Ammon's horn (tissue), 1 donor: ENCODE measurements at places on chromosomes 5 and 9.

DNA sequence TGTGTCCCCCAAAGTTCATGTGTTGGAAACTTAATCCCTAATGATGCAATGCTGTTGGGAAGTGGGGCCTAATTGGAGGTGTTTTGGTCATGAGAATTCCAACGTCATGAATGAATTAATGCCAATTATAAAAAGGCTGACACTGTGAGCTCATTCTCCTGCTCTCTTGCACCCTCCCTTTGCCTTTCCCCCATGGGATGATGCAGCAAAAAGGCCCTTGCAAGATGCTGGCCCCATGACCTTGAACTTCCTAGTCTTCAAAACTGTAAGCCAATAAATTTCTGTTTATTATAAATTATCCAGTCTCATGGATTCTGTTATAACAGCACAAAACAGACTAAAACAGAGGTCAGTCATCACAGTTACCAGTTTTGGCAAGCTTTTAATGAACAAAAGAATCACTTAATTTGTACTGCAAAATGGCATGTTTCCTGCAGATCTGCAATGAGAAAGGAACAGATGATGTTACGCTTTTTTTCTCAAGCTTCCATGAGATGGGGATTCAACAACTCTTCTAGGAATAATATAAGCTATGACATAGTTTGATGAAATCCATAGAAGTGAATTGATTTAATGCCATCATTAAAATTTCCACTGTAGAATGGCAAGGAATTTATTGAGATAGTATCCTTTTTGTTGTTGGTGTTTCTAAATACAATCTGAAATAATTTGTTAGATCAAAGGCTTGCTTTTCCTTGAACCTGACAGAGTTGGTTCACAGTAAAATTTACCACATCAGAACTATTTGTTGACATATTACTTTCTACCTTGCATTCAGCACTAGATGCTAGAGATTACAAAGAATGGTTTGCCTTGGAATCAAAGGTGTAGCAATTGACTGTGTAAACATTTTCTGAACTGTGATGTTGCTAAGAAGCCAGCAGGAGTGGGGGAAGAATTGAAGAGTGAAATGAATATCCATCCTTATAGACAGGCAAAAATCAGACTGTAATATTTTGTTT lies 29.3 kb upstream of the RFK start:
- no peak for DNase-seq

DNA sequence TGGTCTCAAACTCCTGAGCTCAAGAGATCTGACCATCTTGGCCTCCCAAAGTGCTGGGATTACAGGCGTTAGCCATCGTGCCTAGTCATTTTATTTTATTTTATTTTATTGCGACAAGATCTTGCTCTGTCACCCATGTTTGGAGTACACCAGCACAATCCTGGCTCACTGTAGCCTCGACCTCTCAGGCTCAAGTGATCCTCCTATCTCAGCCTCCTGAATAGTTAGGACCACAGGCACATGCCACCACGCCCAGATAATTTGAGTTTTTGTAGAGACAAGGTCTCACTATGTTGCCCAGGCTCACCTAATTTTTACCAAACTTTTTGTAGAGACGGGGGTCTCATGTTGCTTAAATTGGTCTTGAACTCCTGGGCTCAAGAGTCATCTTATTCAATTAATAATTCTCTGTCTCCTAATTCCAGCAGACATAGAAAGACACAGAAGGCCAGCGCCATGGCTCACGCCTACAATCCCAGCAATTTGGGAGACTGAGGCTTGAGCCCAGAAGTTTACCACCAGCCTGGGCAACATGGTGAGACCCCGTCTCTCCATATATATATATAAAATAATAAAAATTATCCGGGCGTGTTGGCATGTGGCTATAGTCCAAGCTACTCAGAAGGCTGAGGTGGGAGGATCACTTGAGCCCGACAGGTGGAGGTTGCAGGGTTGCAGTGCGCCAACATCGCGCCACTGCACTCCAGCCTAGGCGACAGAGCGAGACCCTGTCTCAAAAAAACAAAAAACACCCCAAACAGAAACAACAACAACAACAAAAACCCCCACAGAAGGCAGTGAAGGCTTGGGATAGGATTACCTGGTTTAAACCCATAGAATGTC lies 1.0 kb upstream of the UBAP1 start:
- no peak for DNase-seq

- no peak for DNase-seq
Measured at GRCh38 chr5:61277781-61278180, 54.3 kb upstream of the ZSWIM6 start.

DNA sequence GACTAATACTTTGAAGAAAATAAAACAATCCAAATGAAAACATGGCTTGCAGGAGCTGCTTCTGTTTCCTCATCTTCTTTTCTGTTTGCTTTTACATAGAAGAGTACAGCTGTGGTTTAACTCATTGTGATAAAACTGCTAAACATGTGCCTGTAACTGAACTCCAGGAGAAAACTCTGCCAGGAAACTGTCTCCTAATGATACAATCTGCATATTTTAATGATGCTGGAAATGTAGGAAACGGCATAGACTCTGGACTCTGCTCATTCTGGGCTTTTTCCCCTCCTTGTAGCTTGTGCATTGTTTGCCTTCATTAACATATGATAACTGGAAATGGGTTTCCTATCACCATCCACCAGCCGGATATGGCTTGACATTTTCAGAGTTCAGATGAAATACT lies 813.3 kb upstream of the WWC1 start:
- no peak for DNase-seq

GRCh38 chr5:59609501-59610265 lies 283.8 kb downstream of the PDE4D start:
- DNase-seq = no peak

DNA sequence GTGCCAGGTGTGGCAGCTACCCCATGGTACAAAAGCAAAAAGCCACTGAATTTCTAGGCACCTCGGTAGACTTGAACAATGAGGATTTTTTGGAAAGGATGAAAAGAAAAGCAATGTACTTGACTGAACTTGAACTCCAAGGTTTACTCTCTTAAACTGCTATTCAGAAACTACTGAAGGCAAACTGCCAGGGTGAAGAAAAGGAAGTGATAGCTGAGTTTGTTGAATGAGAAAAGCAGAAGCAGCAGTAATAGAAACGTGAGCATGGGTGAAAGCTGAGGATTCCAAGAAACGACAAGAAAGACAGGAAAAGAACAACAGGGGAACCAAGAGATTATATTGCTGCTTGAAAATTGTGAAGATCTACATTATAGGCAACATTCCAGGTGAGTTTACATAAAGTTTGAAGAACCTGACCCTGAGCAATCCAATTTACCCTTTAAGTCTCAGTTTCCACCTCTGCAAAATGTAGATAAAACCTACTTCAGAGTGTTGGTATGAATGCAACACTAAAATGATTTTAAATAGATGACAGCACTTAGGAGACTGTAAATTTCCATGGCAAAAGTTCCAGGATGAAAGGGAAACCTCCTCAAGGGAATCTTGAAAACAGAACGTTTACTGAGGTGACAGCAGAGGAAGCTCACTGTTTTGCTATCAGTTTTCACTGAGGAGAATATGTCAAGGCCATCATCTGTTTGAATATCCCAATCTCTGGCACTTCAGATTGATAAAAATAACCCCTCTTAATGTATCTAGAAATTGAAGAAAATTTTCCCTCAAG lies 245.8 kb downstream of the SPATA31D1 start:
- no peak for DNase-seq

DNA sequence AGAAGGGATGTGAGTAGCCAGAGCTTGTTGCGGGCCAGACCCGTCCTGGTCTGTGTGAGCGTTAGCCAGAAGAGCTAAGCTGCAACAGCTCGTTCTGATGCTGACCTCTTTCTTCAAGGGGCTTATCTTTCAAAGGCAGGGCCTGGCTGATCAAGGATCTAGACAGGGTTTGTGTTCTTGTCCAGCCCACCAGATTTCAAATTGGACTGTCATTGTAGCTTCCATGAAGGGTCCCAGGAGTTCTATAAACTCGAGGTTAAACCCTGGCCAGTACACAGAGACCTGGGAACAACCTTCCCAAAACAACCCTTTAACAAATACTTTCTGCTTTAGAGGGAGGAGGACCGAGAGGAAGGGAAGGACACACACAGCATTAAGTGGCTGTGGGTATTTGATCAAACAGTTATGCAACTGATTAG lies 153.0 kb upstream of the TUT7 start:
- no peak for DNase-seq

- DNase-seq = no peak
Measured at GRCh38 chr5:131163276-131164119, 1.6 kb downstream of the HINT1 start.
